ENCODE measurements at places on chromosomes 7 and 10.
A peak's percentile ranks its signal among the peaks of the same experiment; 100 is the strongest.

- DNase-seq = peak; percentile 43
Observed at GRCh38 chr10:51321980-51322379, 247.7 kb downstream of the PRKG1 start.

GRCh38 chr10:63197344-63198092 lies 64.4 kb downstream of the NRBF2 start:
- peak; percentile 70 for DNase-seq

GRCh38 chr7:92823042-92823441 lies 13.3 kb downstream of the CDK6 start:
- no peak for DNase-seq

GRCh38 chr7:19677180-19677579 lies 31.7 kb downstream of the POLR1F start:
- peak; percentile 68 for DNase-seq

DNA sequence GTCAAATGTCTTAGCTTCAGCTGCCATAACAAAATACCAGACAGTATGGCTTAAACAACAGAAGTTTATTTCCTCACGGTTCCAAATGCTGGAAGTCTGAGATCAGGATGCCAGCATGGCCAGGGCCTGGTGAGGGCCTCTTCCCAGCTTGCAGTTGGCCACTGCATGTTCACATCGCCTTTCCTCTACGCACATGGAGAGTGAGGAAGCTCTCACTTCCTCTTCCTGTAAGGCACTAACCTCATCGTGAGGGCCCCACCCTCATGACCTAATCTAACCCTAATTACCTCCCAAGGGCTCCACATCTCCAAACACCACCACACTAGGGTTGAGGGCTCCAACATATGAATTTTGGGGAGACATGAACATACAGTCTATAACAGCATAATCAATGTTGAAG lies 14.4 kb downstream of the ZNF33B start:
- DNase-seq = no peak

GRCh38 chr10:110498087-110498981 lies 627 bp downstream of the DUSP5 start:
- no peak for DNase-seq

DNA sequence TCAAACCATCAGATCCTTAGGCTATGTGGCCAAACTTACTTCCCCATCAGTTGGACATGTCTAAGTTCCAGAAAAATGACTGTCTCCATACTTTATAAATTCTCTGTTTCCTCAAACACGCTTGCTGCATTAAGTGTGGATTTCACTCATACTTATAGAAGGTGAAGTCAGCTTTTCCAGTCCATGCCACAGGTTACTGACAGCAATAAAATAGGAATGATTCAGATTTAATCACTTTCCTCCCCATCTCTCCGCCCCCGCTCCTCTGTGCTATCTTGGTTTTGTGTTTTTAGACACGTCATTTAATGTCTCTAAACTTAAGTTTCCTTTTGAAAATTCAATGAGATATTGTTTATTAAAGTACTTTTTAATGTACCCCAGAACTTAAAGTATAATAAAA lies 1098.0 kb upstream of the C7orf33 start:
- DNase-seq = peak; percentile 46

DNA sequence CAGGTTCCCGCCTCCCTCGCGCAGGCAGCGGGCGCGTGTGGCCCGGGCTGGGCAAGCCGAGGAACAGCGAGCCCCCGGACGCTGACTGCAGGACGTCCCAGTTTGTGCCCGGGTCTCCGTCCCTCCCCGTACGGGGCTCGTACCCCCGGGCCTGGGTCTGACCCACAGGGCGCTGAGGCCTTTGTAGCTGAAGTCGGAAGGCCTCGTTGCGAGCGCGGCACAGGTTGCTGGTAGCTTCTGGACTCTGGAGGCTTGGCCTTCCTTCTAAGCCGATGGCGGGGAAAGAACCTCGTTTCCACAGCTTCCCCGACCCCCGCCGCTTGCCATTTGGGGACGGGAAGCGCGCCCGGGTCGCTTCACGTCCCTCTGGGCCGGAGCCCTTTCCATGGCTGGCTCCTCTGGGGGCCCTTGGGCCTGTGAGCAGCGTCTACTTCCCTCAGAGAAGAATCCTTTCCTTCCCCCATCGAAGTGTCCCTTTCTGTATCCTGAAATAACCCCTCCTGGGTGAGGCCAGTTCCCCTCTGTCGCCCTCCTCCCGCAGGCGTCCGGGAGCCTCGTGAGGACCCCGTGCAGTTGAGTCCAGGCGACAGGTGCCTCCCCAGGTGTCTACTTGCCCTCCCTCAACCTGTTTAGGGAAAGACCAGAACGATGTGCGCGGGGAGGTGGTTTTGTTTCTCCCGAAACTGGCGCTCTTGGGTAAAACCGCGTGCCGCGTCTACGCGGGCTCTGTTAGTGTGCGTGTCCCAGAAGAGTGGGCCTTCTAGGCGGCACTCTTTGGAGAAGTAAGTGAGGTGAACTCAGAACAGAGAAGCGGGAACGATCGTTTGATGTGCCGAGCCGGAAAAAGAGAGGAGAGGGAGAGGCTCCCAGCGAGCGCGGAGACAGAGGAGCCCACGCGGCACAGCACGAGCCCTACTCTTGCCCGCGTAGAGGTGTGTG lies 9.3 kb downstream of the EVX1 start:
- no peak for DNase-seq

GRCh38 chr7:29170781-29171180 lies 23.8 kb upstream of the CHN2 start:
- DNase-seq = no peak

DNA sequence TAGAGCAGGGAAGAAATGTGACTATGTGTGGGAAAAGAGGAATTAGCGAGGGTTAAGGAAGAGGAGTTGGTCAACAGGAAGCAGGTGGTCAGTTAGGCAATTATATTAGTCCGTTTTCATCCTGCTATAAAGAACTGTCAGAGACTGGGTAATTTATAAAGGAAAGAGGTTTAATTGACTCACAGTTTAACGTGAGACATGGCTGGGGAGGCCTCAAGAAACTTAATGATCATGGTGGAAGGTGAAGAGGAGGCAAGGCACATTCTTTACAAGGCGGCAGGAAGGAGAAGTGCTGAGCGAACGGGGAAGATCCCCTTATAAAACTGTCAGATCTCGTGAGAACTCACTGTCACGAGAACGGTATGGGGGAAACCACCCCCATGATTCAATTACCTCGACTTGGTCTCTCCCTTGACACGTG lies 35.0 kb downstream of the RAMP3 start:
- no peak for DNase-seq

GRCh38 chr7:25282194-25282593 lies 53.9 kb upstream of the NPVF start:
- no peak for DNase-seq

- no peak for DNase-seq
Observed at GRCh38 chr7:150685219-150686029, at the start of gene GIMAP2. Gene GIMAP2, plus strand, starts transcription at chr7:150685706. Its CDS starts 1,354 bp downstream, at chr7:150687060.

DNA sequence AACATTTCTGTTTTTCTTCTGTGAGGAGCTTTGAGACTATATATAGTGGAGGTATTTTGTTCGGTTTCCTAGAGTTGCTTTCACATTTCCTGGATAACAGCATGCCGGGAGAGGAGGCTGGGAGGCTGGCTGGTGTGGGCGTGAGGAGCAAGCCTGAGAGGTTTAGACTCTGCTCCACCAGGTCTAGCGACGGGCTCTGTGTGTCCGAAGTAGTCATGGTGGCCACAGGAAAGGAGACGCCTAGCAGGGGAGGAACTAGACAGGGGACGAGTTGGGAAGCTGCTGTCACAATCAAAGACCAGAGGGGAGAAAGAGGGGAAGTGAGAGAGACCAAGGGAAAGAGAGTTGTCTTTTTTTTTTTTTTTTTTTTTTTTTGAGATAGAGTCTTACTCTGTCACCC lies 19.6 kb downstream of the PTPRE start:
- DNase-seq = no peak

DNA sequence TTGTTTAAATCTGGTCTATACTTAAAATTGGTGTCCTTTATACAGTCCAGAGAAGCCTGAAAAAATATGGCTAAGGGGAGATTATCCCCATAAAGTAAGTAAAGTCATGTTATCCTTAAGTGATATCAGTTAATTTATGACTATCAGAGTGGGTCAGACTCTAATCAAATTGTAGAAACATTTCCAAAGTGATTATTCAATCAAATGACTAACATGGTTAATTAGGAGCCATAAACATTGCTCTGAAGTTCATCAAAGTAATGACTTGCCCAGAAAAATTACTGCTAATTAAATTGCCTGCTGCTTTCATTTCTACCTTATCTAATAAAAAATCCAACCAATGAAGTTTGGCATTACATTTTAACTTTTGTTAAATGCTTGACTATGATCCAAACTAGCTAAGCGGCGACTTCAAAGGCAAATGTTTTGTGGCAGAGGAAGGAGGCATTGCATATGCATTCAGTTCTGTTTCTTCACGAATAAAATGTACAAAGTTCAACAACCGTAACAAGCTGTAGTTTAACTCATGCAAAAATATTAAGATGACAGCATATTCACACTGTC lies 76.7 kb downstream of the ETV1 start:
- no peak for DNase-seq

DNA sequence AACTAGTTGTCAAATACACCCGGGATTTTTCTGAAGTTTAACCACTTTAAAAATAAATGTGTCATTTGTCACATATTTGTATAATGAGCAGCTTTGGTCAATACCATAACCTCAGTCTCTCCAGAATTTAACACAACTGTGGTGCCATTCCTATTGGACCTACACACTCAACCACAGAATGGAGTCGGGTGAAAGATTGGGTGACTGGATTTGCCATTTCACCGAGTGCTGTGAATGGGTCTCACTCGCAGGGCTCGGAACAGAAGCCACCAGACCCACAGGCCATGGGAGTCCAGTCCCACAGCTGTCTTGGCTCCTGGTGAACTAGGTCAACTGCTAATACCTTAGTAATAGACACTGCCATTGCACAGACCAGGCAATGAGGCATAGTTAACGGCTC lies 298.4 kb downstream of the CCDC3 start:
- DNase-seq = no peak

DNA sequence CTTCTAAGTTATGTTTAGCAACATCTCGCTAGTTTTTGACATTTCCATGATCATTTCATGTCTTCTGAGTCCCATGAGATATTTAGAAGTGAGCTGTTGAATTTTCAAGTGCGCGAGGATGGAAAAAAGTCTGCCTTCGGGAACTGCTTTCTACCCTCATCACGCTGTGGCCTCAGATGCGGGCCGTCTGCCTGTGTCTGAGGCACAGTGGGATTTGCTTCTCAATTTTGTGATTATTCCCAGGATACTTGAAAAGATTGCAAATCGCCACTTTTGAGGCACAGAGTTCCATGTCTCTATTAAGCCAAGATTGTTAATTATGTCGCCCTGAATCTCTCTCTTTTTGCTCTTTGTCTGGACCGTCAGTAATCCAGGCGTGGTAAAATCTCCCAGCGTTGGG lies 30.8 kb upstream of the NKX6-2 start:
- no peak for DNase-seq

- DNase-seq = no peak
Observed at GRCh38 chr7:158741294-158741666, 36.7 kb upstream of the NCAPG2 start.

DNA sequence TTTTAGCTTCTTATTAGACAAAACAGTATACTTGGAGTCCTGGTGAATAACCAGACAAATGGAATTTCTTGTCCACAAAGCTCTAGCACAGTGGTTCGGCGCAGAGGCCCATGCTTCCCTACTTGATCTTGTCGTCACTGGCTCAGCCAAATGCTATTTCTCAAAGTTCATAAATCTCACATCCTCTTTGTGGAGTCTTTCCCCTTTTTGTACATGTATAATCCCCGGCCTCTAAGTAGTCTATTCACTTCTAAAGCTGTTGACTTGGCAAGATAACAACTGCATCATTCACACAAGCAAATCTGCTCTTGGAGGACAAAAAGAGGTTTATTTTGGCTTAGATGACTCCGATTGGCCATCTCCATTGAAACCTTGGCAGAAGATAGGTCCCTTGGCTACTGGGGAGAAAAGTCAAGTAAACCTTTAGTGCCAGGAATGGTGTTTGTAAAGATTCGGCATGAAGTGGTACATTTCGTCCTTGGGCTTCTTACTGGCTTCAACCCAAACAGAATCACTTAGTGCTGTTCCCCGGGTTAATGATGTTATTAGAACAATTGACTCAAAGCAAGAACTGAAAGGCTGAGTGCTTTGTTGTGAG lies 5.1 kb upstream of the AKR1E2 start:
- no peak for DNase-seq

DNA sequence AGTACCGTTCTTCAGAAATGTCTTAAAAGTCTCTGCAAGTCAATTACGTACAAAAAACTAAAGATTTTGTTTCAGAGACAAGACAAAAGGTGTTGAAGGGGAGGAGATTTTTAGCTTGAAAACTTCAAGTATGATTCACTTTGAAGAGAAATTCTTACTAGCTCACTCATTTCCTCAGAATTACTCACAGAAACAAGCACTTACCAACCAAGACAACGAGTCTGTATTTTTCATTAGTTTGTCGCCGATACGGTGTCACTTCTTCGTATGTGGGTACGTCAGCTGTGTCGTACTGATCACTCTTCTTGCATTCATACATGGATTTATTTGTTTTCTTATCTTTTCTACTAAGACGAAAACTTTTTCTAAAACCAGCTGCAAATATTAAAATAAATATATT lies 90.6 kb upstream of the ODAD2 start:
- DNase-seq = peak; percentile 87

GRCh38 chr7:155524018-155524556 lies 22.3 kb downstream of the CNPY1 start:
- no peak for DNase-seq

GRCh38 chr10:110616493-110617033 lies 27.6 kb upstream of the RBM20 start:
- DNase-seq = no peak

GRCh38 chr7:69173341-69173740 lies 424.9 kb upstream of the AUTS2 start:
- DNase-seq = no peak

GRCh38 chr7:13282377-13282980 lies 595.0 kb downstream of the ARL4A start:
- no peak for DNase-seq

DNA sequence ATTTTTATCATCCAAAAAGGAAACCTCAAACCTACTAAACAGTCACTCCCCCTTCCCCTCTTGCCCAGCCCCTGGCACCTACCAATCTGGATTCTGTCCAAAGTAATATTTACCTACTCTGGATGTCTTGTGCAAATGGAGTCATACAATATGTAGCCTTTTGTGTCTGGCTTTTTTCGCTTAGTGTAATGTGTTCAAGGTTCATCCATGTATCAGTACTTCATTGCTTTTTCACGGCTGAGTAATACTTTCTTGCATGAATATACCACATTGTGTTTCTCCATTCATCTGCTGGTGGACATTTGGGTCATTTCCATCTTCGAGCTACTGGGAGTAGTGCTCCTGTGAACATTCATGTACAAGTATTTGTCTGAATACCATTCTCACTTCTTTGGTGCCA lies 113.6 kb downstream of the EEPD1 start:
- no peak for DNase-seq

GRCh38 chr7:3239291-3239691 lies 61.8 kb upstream of the SDK1 start:
- no peak for DNase-seq

- DNase-seq = no peak
Observed at GRCh38 chr7:85587785-85588184, 400.9 kb upstream of the SEMA3D start.

- no peak for DNase-seq
Observed at GRCh38 chr7:129073738-129074137, 18.8 kb upstream of the TNPO3 start.
